ENCODE measurements at places on chromosomes 4 and X.
A peak's percentile ranks its signal among the peaks of the same experiment; 100 is the strongest.

DNA sequence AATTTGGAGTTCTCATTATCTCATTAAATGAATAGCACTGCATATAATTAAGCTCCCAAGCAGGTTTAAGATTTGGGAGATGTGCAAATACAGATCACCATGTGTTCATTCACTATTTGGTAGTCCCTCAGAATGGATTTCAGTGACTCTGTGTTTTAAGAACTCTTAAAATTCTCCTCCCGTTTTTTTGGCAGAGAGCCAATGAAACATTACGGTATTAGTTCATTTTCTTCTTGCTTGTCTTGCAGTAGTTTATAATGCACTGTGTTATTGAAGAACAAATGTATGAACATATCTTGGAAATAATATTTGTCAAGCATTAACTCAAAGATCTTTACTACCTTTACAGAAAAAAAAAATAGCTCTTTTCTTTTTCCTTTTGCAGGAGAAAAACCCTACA, 32.7 kb downstream of the KLF3 start:
- DNase-seq, result no peak

GRCh38 chr4:86818211-86818610, 31.0 kb downstream of the SLC10A6 start:
- no peak for DNase-seq

DNA sequence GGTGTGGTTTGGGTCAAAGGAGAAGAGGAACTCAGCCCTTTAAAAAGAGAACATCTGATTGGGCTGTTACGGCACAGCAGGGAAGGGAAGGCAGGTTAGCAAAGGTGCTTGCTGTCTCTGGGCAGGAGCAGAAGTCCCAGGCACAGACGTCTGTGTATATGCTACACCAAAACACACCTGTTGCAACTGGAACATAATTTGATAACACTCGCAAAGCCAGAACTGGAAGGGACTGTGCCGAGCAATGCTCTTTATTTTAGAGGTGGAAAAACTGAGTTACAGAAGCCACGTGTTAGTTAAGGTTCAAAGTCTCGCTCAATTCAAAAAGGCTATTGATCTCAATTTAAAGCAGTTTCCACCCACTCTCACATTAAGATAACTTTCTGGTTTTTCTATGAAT, 2.2 kb upstream of the FAM114A1 start:
- no peak for DNase-seq

GRCh38 chr4:158521484-158522088, at the start of gene RXFP1:
TSS of gene RXFP1 (plus strand) at chr4:158521882. CDS start at chr4:158521977, 95 bp downstream.
- DNase-seq, result no peak

DNA sequence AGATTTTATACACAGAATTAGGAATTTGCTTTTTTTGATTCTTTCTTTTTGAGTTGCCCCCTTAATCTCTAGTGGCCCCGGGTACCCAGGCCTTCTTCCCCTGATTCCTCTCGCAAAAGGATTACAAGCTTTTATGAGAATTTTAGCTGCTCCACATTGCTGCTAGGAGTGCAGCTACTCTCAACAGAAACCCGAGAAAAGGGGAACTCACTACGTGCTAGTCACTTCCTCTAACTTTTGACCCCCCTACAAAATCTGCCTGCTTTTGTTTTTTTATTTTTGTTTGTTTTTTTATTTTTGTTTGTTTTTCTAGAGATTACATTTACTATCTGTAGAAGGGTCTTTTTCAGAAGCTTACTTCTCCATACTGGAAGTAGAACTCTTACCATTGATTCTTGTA, 64.1 kb downstream of the ZNF81 start:
- no peak for DNase-seq

GRCh38 chr4:68570122-68570507, 6.0 kb downstream of the UGT2B17 start:
- no peak for DNase-seq

- DNase-seq, result no peak
Measured at GRCh38 chr4:20044966-20045365, 206.7 kb upstream of the SLIT2 start.

GRCh38 chr4:41709844-41710481, 38.6 kb downstream of the PHOX2B start:
- no peak for DNase-seq

DNA sequence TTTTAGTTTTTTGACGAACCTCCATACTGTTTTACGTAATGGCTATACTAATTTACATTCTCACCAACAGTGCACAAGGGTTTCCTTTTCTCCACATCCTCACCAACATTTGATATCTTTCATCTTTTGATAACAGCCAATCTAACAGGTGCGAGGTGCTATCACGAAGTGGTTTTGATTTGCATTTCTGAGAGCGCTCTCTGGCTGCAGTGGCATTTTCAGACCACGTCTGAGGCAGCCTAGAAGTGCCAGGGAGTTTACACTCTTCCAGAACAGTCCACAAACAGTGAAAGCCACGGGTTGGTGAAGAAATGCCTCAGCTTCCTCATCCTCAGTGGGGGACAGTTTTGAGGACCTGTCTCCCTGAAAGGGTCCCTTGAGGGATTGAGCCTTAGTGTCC, 471.0 kb downstream of the BCOR start:
- no peak for DNase-seq

DNA sequence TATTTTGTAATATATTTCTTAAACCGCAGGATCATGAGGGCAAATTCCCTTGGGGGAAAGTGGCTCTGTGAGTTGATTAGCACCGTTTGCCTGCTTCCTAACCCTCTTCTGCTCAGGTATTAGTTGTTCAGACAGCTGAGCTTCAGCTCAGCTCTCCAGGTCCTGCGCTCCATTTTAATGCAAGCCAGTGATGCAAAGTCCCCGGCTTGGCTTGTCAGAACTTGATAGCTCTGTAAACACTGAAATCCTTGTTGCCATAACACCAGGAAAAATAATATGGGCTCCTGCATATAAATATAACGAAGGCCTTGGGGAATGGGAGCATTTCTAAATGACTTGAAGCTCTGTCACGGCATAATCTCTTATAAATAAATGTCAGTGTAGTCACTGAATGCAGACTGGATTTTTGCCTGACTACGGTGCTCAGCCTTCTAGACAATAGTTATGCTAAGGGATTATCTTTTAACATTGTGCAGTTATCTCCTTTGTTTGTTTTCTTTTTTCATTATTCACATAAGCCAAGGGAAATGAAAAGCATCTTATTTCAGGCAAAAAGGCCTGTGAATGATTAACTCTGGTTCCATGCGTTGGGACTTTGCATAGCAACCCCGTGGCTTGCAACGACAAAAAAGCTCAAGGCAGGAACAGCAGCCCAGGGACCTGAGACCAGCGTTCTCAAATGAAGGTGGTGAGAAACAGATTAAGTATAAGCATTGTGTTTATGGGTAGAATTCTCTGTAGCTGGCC, 253.2 kb downstream of the SPRY1 start:
- no peak for DNase-seq

GRCh38 chr4:55409468-55410171, 13.9 kb downstream of the TMEM165 start:
- DNase-seq, result no peak

DNA sequence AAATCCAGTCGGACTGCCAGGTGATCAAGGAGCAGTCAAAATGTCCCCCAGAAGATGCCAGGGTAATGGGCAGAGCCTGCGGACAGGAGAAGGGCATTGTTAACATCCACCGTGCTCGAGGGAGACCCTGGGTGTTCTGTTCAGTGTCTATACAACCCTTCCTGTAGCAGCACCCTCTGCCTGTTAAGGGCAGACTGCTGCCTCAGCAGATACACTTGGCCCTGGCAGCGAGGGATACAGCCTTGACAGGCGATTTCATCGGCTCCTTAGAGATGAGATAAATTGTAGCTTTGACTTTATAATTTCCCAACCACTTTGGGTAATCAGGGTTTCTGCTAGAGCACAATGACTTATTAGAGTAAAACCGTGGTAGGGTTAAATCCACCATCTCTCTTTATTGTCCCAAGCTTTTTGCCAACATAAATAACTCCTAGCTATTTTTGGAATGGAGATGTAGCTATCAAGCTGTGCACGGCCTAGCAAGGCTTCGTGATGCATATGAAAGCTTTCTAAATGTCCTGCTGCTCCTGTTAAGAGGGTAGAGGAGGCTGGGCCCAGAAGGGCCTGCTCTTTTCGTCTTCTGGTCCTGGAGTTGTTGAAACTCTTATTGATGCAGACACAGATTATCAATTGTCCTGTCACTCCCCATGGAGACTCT, 195.9 kb downstream of the CPEB2 start:
- no peak for DNase-seq

DNA sequence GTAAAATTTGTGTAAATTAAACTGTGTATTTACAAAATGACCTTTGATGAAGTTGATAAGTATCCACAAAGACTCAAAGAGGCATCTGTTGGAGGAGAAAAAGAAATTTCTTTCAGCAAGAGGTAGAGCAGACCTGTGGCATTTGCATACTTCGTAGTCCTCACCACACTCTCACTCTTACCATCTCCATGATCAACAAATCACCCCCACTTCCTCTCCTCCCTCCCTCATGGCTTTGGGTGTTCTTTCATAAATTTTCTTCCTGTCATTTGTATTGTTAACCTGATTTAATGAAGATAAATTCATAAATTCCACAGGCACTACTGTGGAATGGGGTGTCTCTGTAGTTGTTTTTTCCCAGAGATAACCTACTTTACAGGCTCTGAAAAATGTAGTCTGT, 366.5 kb downstream of the ZNF674 start:
- no peak for DNase-seq

DNA sequence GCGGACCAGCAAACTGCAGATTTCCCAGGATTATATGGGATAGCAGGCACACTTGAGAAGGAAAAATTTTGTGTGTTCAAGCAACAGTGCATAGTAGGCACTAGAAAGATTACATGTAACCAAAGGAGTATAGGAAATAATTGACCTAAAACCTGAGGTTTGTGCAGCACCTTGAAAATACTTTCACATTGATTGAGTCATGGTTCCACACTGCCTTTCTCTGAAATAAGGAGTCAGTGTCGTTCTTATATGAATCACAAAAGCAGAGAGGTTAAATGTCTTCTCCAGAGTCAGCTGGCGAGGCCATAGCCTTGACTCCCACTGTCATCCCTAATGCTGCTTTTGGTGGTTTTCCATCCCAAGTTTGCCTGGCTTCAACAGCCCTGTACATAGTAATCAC, 138.9 kb downstream of the SOWAHB start:
- DNase-seq, result no peak

GRCh38 chr4:144645631-144646522, at the start of gene HHIP:
TSS of gene HHIP (plus strand) at chr4:144646156. CDS start at chr4:144646676, 520 bp downstream.
- DNase-seq, result peak; percentile 80

GRCh38 chrX:109036624-109037023, 300.3 kb upstream of the IRS4 start:
- DNase-seq, result no peak

GRCh38 chr4:42396752-42397634, at the start of gene SHISA3:
TSS of gene SHISA3 (plus strand) at chr4:42397488. CDS start at chr4:42398057, 569 bp downstream.
- DNase-seq, result no peak
